ENCODE measurements at places on chromosomes 1 and 21.

DNA sequence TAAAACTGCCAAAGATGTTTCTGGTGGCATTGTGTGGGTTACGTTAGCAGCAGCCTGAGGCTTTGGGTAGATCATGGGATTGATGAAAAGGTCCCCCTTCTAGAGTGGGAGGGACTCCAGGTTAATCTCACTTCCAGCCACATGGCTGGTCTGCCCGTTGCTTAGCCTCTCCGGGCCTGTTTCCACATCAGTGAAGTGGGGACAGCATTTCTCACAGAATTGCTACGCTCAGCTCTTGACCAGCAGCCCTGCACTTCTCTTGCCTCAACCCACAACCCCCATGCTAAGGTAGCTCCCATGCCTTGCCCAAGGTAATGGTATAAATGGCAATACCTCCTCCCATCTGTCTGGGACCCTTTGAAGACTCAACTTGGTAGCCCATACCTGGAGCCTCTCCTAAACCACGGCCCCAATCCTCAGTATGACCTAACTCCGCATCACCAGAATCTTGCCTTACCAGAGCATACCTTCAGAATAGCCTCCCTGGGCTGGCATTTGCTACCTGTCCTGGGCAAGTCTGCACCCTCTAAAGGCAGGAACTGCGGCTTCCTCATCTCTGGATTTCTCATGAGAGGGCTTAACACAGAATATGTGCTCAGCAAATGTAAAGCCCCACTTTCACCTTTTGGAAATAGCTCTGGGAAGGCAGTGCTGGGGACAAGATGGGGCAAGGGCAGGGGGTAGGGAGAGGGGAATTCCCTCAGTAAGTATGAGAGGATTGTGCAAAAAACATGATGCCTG, 10.9 kb upstream of the GUCA2A start:
- peak; percentile 56 for DNase-seq

DNA sequence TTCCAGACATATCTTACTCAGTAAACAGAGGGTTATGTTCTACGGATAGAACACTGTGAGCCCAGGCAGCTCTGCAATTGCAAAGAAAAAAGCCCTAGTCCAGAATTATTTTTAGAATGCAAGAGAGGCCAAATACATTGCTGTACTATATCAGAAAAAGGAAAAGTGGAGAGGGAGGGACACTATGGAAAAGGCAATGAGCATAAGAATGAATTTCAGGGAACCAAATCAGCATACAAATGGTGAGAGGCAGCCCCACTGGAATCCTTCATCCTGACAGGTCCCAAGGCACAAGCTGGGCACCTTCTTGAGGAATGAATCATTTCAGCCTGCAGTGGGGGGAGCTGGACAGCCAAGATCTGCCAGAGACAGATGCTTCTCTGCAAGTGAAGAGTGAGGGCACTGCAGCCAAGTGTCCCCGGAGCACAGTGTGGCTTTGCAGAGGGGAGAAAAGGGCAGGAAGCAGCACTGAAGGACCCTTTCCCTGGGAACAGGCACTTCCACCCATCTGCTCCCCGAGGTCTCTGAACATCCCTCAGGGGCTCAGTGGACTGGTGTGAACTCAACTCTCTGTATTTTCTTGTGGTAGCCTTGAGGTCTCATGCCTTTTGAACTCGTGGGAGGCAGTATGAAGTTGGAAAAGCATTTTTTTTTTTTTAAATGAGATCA, 115.6 kb downstream of the XCL2 start:
- DNase-seq, result no peak

DNA sequence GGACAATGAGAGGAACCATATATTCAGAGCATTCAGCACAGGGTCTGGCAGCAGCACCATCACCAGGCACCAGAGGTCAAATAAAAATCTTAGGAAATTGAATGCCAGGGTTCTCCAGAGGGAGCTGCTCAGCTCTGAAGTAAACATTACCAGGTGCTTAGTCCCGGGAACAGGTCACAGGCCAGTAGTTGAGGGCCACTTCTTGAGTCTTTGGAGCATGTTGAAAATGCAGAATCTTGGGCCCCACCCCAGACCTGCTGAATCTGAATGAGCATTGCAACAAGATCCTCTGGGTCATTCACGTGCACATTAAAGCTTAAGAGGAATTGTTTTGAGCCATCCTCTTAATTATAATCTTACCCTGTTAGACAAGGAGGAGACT, 33.8 kb downstream of the PHC2 start:
- DNase-seq, result no peak

DNA sequence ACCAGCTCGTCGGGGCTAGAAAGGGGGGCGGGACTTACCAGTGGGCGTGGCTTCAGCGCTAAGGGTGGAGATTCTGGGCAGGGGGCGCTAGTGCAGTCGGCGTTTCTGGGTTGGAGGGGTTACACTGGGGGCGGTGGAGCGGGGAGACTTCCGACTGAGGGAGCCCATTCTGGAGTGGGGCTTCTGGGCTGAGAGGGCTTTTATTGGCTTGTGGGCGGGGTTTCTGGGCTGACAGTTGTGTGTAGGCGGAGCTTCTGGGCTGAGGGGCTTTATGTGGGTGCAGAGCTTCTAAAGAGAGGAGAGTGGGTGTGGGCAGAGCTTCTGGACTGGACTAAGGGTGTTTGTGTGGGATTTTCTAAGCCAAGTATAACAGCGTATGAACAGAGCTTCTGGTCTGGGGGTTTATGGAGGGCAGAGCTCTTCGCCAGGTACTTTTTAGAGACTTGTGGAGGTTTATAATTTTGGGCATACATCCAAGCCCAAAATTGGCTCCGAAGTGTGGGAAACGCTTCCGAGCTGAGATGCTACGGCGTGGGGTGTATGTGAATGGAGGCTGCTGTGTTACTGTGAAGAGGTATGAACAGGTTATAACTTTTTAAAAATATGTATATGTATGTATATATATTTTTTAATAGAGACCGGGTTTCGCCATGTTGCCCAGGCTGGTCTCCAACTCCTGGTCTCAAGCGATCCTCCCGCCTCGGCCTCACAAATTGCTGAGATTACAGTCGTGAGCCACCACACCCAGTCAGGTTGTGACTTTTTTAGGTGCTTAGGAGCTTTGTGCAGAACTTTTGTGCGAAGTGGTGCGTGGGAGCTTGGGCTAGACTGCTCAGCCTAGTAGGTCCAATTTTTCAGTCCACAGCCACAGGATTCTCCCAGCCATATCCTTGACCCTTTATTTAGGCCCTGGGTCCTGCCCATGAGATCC, 825 bp downstream of the TMEM39B start:
- DNase-seq, result no peak

DNA sequence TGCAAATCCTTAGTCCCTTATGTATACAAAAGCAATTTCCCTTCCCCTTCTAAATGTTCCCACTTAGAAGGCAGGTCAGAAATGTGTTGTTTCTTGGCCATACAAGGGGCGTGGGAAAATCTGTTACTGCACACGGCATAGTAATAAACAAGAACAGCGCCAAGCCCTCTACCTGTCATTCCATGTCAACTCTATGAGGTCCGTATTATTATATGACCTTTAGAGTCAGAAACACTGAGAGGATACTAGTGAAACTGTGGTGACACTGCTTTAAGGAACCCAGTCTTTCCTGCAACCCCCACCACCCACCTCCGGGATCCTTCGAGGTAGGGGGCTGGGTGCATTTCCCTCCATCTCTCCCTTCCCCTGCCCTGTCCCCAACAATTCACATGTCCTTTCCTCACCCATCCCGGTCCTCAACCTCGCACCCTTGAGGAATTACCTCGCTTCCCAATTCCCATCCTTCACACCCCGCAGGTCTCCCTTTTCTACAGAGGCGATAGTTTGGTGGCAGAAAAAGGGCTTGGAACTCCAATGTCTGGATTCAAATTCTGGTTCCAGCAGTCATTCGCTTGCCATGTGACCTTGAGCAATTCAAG, 647 bp downstream of the SDHB start:
- no peak for DNase-seq

DNA sequence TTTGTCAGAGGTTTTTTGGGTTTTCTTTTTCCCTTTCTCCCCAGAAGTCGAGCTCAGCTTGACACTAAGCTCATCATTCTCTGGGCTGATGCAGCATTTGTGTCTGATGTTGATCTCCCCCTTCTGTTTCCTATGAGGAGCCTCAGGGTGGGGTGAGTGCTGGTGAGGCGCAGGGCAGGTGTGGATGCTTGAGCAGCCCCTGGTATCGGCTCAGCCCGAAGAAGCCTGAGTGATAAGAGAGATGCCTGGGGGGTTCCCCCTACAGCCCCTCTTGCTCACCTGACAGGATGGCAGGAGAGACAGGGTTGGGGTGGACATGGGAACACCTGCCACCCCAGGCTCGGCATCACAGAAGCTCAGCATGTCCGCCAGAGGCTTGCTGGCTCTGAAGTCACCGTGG, 239.0 kb downstream of the RHOU start:
- DNase-seq, result no peak

- DNase-seq, result no peak
These were observed 39.6 kb upstream of the EDN2 start for GRCh38 chr1:41523949-41524675.

DNA sequence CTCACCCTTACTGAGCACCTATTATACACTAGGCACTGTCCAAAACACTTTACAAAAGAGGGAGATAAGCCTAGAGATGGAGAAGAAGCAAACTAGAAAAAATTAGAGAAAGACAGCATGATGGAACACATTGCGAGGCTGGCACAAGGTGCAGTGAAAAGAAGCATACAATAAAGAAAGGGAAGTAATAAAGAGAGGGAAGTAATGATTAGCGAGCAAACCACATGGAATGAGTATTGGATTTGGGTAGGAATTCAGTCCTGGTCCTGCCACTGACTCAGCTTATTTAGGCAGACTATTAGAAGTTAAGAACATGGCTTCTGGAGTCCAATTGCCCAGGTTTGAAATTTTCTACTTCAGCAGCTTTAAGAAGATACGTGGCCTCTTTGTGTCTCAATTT, 32.6 kb upstream of the FNBP1L start:
- DNase-seq, result no peak

DNA sequence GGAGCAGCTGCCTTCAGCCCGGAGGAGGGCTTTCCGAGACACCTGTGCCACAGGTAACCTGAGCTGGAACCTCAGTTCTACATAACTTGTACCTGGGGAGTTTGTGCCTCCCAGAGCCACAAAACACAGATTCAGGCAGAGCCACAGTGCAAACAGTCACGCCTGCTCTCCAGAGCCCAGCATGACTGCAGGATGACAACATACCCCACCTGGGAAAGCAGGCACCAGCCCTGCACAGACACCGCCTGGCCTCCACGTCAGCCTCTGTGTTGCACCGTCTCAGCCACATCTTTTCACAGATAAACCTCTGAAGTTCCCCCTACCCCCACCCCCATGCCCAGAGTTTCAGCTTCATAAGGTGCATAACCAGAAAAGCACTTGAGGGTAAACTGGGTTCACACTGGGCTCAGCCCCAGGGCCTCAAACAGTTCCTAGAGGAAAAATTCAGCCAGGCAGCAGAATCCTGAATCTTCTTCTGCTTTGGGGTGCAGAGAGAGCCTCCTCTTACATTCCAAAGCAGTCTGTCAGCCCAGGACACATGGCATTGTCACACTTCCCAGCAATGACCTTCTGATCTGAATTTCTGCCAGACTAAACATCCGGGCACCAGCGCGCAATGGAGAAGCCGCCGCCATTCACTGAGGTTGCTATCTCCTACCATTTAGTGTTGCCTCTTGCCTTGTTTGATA, 229.5 kb downstream of the TOMM20 start:
- DNase-seq, result no peak

GRCh38 chr1:154840269-154841176, 29.6 kb downstream of the KCNN3 start:
- no peak for DNase-seq

GRCh38 chr21:43306911-43307676, 119.8 kb downstream of the SIK1 start:
- peak; percentile 35 for DNase-seq

GRCh38 chr1:81877940-81878339, 77.2 kb downstream of the ADGRL2 start:
- no peak for DNase-seq

DNA sequence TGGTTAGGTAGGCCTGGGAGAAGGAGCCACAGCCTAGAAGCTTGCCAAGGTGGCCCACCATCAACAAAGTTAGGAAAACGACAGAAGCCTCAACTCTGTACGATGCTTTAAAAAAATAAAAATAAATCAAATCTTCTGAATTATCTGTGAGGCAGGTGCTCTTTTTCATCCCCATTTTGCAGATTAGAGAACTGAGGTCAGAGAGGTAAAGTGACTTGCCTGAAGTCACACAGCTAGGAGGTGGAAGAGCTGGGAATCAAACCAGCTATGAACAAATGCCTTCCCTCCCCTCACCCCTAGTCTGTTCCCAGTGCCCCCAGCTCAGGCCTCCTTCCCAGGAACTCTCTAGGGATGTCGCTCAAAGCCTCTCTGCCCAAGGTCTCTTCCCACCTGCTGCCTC, 30.4 kb downstream of the EPHA2 start:
- DNase-seq, result no peak

DNA sequence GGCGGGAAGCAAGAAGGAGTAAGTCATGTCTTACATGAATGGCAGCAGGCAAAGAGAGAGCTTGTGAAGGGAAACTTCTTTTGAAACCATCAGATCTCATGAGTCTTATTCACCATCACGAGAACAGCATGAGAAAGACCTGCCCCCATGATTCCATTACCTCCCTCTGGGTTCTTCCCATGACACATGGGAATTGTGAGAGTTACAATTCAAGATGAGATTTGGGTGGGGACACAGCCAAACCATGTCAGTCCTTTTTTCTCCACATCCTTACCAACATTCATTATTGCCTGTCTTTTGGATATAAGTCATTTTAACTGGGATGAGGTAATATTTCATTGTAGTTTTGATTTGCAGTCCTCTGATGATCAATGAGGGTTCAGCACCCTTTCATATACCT, 81.0 kb downstream of the DIRAS3 start:
- no peak for DNase-seq

- DNase-seq, result peak; percentile 74
These were observed 32.1 kb upstream of the APOBEC4 start for GRCh38 chr1:183685112-183685713.

- DNase-seq, result no peak
These were observed 23.5 kb downstream of the SYT6 start for GRCh38 chr1:114130213-114130612.

- DNase-seq, result no peak
These were observed 19.6 kb downstream of the SCMH1 start for GRCh38 chr1:41222496-41222895.

GRCh38 chr1:230427981-230428380, 1.8 kb upstream of the PGBD5 start:
- DNase-seq, result no peak

DNA sequence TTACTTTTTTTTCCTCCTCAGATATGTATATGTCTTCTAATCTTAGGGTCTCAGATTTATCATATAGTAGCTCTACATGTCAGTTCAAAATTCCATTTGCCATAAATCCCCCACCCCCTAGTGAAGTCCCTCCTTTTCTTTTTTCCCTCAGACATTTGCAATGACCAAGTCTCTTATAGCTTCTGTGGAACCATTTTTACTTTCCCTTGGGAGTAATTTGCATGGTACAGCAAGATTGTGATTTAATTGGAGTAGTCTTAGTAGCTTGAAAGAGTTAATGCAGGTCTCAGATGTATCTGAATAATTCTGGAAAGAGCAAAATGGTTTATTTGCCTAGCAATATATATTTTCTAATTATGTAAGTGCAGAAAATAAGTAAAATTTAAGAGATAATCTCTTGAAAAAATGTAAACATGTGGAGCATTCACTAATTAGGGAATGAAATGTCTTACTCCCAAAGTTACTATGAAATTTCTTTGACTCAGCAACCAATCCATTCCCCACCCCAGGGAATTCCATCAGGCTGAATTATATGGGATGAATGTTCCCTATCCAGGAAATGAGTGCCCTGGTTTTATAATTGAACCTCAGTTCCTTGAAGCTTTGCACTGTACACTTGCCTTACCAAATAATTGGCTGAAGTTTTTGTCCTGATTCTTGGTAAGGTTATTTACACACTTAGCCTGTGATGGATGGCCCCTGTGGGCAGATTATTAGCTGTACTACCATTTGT, 267.0 kb downstream of the DNM3 start:
- no peak for DNase-seq
